ENCODE measurements at places on chromosomes 3 and 15.

- no peaks in the 10 kb centered on the region for H3K36me3 ChIP-seq
- H3K27me3 ChIP-seq: peaks cover 34% of the 10 kb centered on the region
- H3K4me1 ChIP-seq: no peaks in the 10 kb centered on the region
- H3K27ac ChIP-seq: no peak overlapping the region
- H3K4me3 ChIP-seq: no peak overlapping the region
Measured at GRCh38 chr3:46019707-46020106, 7.6 kb downstream of the XCR1 start.

DNA sequence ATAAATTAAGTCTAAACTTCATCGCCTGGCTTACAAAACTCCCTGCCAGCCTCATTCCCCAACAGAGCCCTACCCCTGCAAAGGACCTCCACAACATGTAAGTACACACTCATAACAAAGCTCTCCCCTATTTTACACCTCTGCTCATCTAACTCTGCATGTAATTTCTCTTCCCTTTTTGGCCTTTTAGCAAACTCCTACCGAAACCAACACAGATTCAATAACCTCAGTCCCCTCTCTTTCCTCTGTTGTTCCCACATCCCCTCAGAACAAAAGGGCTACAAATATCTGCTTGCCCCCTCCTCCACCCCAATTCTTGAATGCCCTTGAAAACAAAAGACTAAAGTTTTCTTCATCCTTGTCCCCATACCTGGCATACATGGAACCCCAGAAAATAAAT lies 662 bp downstream of the UBL7 start:
- peak overlapping the region; percentile 84 for H3K27ac ChIP-seq
- no peaks in the 10 kb centered on the region for H3K27me3 ChIP-seq
- H3K4me3 ChIP-seq: peak overlapping the region; percentile 92
- peaks cover 19% of the 10 kb centered on the region for H3K4me1 ChIP-seq
- DNase-seq: no peak
- H3K36me3 ChIP-seq: peaks cover 17% of the 10 kb centered on the region

- H3K4me3 ChIP-seq: peak overlapping the region; percentile 91
- DNase-seq: peak; percentile 85
- peaks cover 38% of the 10 kb centered on the region for H3K4me1 ChIP-seq
Measured at GRCh38 chr3:168094580-168094876, 1.2 kb downstream of the GOLIM4 start.

DNA sequence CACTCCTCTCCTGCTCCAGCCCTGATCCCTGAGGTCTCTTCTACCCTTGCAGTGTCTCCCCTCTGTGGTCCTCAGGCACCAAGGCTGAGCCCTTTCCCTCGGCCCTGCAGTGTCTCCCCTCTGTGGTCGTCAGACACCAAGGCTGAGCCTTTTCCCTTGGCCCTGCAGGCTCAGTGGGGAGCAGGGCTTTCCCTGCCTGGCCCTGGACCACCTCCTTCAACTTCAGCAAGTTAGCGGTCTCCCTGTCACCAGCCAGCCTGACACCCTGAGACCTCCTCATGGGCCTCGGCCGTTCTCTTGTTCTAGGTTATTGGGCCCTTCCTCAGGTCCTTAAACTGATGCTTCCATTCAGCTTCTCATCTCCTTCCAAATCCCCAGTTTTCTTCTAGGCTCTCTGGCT lies 4.3 kb downstream of the NRROS start:
- no peak for DNase-seq
- H3K4me1 ChIP-seq: peaks cover 8% of the 10 kb centered on the region
- H3K27ac ChIP-seq: no peak overlapping the region
- H3K27me3 ChIP-seq: peaks cover 11% of the 10 kb centered on the region
- no peak overlapping the region for H3K4me3 ChIP-seq
- H3K36me3 ChIP-seq: no peaks in the 10 kb centered on the region

- H3K27ac ChIP-seq: no peak overlapping the region
- peaks cover 1% of the 10 kb centered on the region for H3K36me3 ChIP-seq
- no peak for DNase-seq
- no peaks in the 10 kb centered on the region for H3K27me3 ChIP-seq
Measured at GRCh38 chr15:67531379-67531914, 10.5 kb downstream of the C15orf61 start.

DNA sequence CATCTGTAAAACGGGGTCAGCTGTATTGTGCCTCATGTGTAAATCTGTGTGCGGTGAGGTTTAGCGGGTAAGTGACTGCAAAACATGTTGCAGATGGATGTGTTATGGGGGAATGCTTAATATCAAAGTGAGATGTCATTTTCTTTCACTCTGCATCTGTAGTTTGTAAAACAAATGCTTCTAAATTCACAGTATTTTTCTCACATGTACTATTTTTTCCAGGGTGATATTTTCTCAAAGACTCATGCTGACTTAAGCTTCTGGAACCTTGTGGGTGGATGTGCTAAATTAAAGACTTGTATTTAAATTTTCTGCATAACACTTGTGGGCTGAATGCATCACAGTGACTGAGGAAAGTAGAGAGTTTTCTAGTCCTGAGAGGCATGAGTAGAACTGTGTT lies 115.2 kb upstream of the TP63 start:
- no peak overlapping the region for H3K27ac ChIP-seq
- no peaks in the 10 kb centered on the region for H3K4me1 ChIP-seq
- no peaks in the 10 kb centered on the region for H3K27me3 ChIP-seq
- no peak overlapping the region for H3K4me3 ChIP-seq
- peaks cover 6% of the 10 kb centered on the region for H3K36me3 ChIP-seq
- DNase-seq: no peak

- no peaks in the 10 kb centered on the region for H3K36me3 ChIP-seq
- H3K4me3 ChIP-seq: no peak overlapping the region
- peaks cover 7% of the 10 kb centered on the region for H3K27me3 ChIP-seq
- DNase-seq: no peak
- no peak overlapping the region for H3K27ac ChIP-seq
- peaks cover 19% of the 10 kb centered on the region for H3K4me1 ChIP-seq
Measured at GRCh38 chr15:63364399-63365272, 17.0 kb downstream of the CA12 start.

Measured in osteocyte (in vitro differentiated cells).